ENCODE measurements at places on chromosomes 12 and 14. TPM values are rescaled to one million over a fixed set of nuclear protein-coding genes. Genes with fewer than 3 reads are reported as not detected.

DNA sequence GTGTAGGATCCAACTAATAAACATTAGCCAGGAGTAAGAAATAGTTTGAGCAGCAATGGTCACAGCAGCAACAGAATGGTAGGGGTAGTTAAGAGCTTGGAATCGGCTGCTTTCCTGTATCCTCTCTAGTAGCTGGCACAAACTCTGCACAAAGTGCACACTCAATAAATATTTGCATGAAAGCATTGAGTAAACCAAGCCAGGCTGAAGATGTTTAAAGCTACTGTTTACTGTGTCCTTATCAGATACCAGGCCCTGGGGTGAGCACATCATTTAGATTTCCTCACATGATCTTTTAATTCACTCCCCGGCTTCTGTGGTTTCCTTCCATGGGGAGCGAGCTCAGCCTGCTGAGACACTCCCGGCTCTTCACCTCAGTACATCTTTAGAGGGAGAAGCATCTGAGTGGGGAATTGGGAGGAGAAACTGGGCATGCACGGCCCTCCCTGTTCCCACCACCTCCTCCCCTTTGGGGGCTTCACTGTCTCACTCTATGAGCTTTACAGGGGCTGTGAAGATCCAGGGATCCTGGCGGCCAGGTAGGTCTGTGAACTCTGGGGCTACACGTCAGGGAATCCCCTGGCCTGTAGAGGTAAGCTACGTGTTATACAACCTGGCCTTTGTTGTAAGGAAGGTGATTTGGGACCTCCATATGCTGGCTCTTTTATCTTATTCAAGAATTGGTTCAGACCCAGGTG is 107.2 kb upstream of the VASH1 start:
- peaks cover 3% of the 10 kb centered on the region for H3K27me3 ChIP-seq
- H3K36me3 ChIP-seq, result no peaks in the 10 kb centered on the region
- no peak overlapping the region for H3K27ac ChIP-seq

- H3K4me1 ChIP-seq, result peaks cover 13% of the 10 kb centered on the region
- DNase-seq, result no peak
- no peak overlapping the region for H3K27ac ChIP-seq
- H3K4me3 ChIP-seq, result no peak overlapping the region
- H3K36me3 ChIP-seq, result no peaks in the 10 kb centered on the region
Observed at GRCh38 chr14:69573831-69574262, 824 bp downstream of the CCDC177 start.

DNA sequence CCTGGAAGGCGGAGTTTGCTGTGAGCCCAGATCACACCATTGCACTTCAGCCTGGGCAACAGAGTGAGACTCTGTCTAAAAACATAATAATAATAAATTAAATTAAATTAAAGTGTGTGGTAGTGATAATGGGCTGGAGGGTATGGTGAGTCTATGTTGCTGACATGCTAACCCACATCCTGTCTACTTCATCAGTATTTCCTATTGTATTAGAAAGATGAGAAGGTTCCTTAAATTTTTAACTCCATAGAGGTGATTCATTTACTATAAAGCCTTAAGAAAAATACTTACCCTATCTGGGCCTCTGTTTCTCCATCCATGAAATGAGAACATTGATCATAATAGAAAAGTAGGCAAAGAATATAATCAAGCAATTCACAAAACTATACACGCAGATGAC is 280.5 kb downstream of the FBXL14 start:
- DNase-seq, result no peak
- no peaks in the 10 kb centered on the region for H3K27me3 ChIP-seq
- no peak overlapping the region for H3K27ac ChIP-seq
- no peaks in the 10 kb centered on the region for H3K4me1 ChIP-seq

DNA sequence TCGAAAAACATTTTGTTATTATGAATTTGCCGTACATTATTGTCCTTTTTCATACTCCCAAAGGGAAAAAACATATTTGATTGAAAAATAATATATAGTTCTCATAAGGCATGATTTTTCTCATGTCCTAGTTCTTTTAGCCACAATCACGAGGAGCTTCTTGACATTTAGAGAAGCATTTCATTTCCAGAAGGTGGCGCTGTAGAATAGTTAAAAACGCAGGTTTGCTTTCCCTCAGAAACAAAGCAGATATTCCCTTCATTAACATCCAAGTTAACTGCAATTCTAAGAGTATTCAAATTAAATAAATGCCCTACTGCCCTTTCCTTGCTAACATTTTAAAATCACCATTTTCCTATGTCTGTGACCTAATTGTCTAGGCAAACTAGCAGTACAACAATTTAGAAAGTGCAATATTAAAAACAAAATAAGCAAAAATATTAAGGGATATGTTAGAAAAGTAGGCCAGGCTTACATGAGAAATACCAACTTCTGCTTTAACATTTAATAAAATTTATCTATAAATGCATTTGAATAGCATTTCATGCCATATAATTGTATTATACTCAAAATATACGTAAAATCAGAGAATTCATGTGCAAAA is 10.9 kb upstream of the PIK3C2G start:
- no peak for DNase-seq
- no peaks in the 10 kb centered on the region for H3K4me1 ChIP-seq
- H3K27me3 ChIP-seq, result no peaks in the 10 kb centered on the region

- H3K4me1 ChIP-seq, result no peaks in the 10 kb centered on the region
- DNase-seq, result no peak
- H3K4me3 ChIP-seq, result no peak overlapping the region
- no peaks in the 10 kb centered on the region for H3K36me3 ChIP-seq
Observed at GRCh38 chr12:5768581-5769196, 176.4 kb downstream of the ANO2 start.

GRCh38 chr12:57090924-57091637 is 2.2 kb downstream of the NAB2 start:
- no peak for DNase-seq
- no peak overlapping the region for H3K4me3 ChIP-seq
- H3K36me3 ChIP-seq, result peaks cover 17% of the 10 kb centered on the region
- peaks cover 60% of the 10 kb centered on the region for H3K4me1 ChIP-seq
- H3K27ac ChIP-seq, result peak overlapping the region; percentile 26

DNA sequence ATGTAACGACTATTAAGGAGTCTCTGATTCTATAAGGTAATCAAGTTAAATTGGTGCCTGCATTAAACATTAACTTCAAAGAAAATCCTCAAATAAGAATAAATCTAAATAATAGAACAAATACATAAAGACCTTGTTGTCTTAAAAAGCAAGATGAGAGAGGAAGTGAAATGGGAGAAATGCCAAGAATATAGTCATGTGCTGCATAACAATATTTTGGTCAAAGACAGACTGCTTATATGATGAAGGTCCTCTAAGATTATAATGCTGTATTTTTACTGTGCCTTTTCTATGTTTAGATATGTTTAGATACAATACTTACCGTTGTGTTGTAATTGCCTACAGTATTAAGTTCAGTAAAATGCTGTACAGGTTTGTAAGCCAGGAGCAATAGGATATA is 213.6 kb downstream of the C12orf42 start:
- no peak for DNase-seq
- no peaks in the 10 kb centered on the region for H3K27me3 ChIP-seq
- H3K27ac ChIP-seq, result no peak overlapping the region
- no peaks in the 10 kb centered on the region for H3K36me3 ChIP-seq

DNA sequence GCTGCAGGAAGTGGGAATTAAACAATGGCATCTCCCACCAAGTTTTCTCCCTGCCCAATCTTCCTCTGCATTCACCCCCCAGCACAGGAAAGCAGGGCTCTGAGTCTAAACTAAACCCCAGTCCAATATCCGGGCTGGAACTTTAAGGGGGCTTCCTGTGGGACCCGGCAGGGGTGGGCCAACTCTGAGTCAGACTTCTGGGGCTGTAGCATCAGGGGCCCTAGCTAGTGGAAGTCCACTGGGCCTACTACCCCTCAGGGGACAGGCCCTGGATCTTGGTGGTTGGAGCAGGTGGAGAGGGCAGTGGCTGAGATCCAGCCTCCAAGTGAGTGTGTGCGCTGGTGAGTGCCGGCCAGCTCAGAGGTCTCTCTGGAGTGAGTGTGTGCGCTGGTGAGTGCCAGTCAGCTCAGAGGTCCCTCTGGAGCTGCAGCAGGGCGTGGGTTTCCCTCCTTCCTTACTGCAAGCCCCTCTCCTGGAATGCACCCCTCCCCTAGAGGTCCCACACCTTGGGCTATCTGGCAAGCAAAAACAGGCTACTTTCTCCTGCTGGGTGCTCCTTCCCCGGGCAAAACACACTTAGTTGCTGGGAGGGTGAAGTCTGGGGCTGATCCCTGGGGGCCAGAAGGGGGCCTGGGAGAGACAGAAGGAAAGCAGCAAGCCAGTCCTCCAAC is 5.6 kb upstream of the LHX5 start:
- H3K27ac ChIP-seq, result no peak overlapping the region
- no peak for DNase-seq
- peaks cover 60% of the 10 kb centered on the region for H3K27me3 ChIP-seq

- DNase-seq, result no peak
- H3K36me3 ChIP-seq, result no peaks in the 10 kb centered on the region
- peak overlapping the region; percentile 95 for H3K27ac ChIP-seq
- no peak overlapping the region for H3K4me3 ChIP-seq
Observed at GRCh38 chr14:31024010-31024480, 1.4 kb upstream of the AP4S1 start.

Gene TAS2R50
- total RNA-seq, result 0.80 TPM

Gene LYZ
- total RNA-seq, result 42.3 TPM

Gene CPM
- 3.1 TPM for total RNA-seq
